NCI-H187 (cell line): ENCODE measurements at places on chromosomes 7 and 10.

DNA sequence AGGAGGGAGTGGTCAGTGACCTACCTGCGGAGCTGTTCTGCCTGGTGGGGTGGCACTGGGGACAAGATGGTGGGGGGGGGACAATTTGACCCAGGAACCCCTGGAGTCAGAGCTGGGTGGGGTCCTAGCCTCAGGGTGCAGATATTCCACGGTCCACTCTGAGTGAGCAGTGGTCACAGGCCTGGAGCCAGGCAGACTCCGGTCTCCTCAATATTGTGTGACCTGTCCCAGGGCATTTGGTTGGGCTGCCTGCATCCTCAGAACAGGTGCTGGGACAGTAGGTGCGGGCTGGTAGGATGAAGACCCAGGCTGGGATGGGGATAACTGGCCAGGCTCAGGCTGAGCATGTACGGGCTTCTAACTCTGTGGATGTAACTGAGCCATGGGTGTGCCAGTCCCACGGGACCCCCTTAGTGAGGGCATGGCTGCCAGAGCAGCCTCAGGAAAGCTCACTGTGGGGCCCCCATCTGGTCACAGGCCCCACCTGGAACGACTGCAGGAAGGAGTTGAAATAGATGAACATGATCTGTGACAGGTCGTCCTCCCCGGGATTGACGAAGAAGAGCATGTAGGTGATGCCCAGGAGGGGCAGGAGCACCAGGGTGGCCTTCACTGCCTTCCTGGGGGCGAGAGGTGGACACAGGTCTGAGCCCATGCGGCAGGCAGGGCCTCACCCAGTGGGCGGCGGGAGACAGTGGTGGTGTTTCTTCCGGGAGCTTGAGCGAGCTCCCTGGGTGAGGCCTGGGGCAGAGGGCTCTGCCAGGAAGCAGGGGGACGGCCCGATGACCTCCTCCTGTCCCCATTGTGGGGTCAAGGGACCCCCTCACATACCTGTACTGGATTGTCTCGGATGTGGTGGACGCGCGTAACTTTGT lies 26.9 kb downstream of the CRHR2 start:
- no peak for DNase-seq

- DNase-seq = no peak
Measured at GRCh38 chr7:140229101-140229525, 52.3 kb upstream of the KDM7A start.

- DNase-seq = no peak
Measured at GRCh38 chr10:19833170-19833824, 17.1 kb downstream of the PLXDC2 start.

- DNase-seq = no peak
Measured at GRCh38 chr7:136036336-136036735, 59.2 kb upstream of the MTPN start.

DNA sequence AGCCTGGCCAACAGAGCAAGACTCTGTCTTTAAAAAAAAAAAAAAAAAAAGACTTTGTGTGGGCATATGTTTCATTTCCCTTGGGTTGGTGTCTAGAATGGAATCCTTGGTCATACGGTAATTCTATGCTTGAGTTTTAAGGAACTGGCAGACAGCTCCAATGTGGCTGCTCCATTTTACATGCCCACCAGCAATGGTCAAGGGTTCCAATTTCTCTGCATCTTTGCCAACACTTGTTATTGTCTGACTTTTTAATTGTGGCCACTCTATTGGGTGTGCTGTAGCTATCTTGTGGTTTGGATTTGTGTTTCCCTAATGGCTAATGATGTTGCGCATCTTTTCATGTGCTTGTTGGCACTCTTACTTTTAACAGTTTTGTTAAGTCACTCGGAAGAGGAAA lies 57.6 kb downstream of the BRI3 start:
- no peak for DNase-seq

DNA sequence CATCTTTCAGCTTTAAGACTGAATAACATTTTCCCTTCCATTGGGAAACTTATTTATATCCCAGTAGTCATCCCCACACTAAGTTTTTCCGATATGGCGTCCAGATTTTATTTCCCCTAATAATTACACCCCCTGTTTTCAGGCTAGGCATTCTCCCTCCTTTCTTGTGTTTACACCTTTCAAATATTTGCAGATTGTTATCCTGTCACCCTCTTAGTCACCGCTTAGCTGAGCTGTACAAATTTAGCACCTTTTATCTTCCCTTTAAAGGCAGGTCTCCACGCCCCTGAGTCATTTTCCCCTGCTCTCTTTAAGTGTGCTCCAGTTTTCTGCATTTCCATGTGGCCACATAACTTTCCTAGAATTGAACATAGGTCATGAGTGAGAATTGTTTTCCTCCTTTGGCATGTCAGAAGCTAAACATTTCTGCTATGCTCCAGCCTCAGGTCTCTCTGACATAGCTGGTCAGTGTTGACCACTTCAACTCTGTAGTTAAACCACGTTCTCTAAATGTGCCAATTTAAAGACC lies 47.4 kb downstream of the LRRC4 start:
- no peak for DNase-seq

DNA sequence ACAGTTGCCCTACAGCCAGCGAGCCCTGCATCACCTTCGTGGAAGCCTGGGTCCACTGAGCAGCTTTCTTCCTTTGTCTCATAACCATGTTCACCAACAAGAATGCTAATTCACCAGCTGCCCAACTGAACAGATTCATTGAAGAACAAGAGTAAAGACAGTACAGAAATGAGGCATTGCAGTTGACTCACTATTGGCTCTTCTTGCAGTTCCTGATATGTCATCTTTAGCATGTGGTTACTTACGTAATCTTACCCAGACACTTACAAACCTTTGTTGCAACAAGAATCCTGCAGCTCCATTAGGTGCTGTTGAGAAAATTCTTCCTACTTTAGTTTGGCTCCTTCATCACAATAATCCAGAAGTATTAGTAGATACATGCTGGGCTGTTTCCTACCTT lies 174.0 kb upstream of the TPK1 start:
- no peak for DNase-seq

DNA sequence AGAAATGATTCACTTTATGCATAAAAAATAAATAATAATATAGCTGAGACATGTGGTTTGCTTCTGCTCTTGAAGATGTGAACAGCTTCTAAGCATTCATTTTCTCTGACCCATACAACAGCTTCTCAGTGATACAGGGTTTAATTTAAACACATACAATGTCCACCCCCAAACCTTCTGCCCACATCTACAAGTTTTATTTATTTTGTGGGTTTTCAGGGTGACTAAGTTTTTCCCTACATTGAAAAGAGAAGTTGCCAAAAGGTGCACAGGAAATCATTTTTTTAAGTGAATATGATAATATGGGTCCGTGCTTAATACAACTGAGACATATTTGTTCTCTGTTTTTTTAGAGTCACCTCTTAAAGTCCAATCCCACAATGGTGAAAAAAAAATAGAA lies 17.2 kb downstream of the INHBA start:
- DNase-seq = no peak
